ENCODE measurements at places on chromosomes 7 and 10. TPM values are rescaled to one million over a fixed set of nuclear protein-coding genes. Genes with fewer than 3 reads are reported as not detected.

Gene GALNT11
- 24.8 TPM for total RNA-seq

Gene PLCE1
- total RNA-seq: 0.74 TPM

Gene ABCC2
- total RNA-seq: 0.77 TPM

Gene SAMD9L
- total RNA-seq: 6.2 TPM

Gene FGFR2
- total RNA-seq: not detected

DNA sequence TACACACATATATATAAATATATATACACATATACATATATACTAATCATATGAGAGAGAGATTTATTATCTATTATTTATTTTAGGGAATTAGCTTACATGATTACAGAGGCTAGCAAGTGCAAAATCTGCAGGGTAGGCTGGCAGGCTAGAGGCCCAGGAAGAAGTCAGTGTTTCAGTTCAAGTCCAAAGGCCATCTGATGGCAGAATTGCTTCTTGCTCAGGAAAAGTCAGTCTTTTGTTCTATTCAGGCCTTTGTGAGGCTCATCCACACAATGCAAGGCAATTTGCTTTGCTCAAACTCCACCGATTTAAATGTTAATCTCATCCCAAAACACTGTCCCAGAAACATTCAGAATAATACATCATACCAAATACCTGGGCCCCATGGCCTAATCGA is 2.6 kb upstream of the C10orf120 start:
- H3K27ac ChIP-seq: no peak overlapping the region
- no peaks in the 10 kb centered on the region for H3K4me1 ChIP-seq
- H3K27me3 ChIP-seq: no peaks in the 10 kb centered on the region
- DNase-seq: no peak
- H3K4me3 ChIP-seq: no peak overlapping the region
- no peaks in the 10 kb centered on the region for H3K36me3 ChIP-seq

GRCh38 chr10:132103116-132103910 is 37.6 kb downstream of the JAKMIP3 start:
- no peaks in the 10 kb centered on the region for H3K36me3 ChIP-seq
- no peak for DNase-seq
- H3K4me1 ChIP-seq: no peaks in the 10 kb centered on the region
- H3K27me3 ChIP-seq: peaks cover 29% of the 10 kb centered on the region

GRCh38 chr7:39733881-39734632 is 110.7 kb downstream of the RALA start:
- H3K27me3 ChIP-seq: peaks cover 3% of the 10 kb centered on the region
- peak overlapping the region; percentile 92 for H3K27ac ChIP-seq
- H3K4me3 ChIP-seq: peak overlapping the region; percentile 90
- 0 out of 2 replicates have a peak, but pooled peaks cover 6% of the 10 kb centered on the region for H3K36me3 ChIP-seq
- peak; percentile 87 for DNase-seq

- H3K27me3 ChIP-seq: peaks cover 3% of the 10 kb centered on the region
- no peaks in the 10 kb centered on the region for H3K4me1 ChIP-seq
- no peak overlapping the region for H3K27ac ChIP-seq
Measured at GRCh38 chr7:1494447-1494846, 9.7 kb downstream of the INTS1 start.

DNA sequence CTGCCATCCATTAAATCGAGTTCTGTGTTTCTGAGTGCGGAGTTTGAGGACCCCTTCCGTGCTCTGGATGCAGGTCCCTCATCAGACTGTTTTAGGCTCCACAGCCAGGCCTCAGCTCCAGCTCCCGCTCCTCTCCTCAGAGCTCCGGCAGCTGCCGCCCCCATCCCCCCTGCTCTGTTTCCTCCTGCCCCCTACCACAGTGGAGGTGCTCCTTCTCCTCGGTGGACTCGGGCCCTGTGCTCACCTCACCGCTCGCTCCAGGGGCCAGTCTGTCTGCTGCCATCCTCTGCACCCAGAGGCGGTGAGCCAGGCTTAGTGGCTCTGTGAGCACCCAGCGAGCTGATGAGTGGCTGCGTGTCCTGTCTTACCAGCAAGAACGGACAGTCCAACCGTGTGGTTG is 21.4 kb upstream of the PRKAR1B start:
- H3K27me3 ChIP-seq: no peaks in the 10 kb centered on the region
- no peak overlapping the region for H3K27ac ChIP-seq
- no peaks in the 10 kb centered on the region for H3K4me1 ChIP-seq
- peaks cover 41% of the 10 kb centered on the region for H3K36me3 ChIP-seq
- DNase-seq: no peak
- no peak overlapping the region for H3K4me3 ChIP-seq

- H3K4me3 ChIP-seq: no peak overlapping the region
- H3K36me3 ChIP-seq: peaks cover 42% of the 10 kb centered on the region
- H3K4me1 ChIP-seq: no peaks in the 10 kb centered on the region
- no peaks in the 10 kb centered on the region for H3K27me3 ChIP-seq
- no peak for DNase-seq
Measured at GRCh38 chr7:105164751-105165150, 150.7 kb downstream of the KMT2E start.

DNA sequence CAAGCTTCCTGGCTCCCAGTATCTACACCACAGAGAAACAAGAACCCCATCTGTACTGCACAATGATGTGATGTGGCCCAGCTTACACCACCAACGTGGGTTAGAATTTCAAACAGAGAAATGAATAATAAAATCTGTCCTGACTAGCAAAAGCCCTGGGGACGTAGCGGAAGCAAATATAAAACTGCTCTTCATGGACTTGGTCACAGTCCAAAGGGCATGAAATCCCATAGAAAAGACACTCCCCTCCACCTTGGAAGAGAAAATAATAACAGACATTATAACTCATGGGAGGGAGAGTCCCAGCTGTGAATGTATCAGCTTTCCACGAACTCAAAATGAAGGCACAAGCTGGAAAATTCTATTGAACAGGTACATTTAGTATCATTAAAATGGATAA is 205.3 kb upstream of the GALNT17 start:
- no peak for DNase-seq
- no peak overlapping the region for H3K4me3 ChIP-seq
- H3K4me1 ChIP-seq: no peaks in the 10 kb centered on the region
- no peaks in the 10 kb centered on the region for H3K36me3 ChIP-seq

- H3K4me3 ChIP-seq: no peak overlapping the region
- DNase-seq: peak; percentile 94
- peaks cover 20% of the 10 kb centered on the region for H3K36me3 ChIP-seq
- peaks cover 50% of the 10 kb centered on the region for H3K4me1 ChIP-seq
Measured at GRCh38 chr7:36119005-36119706, 33.9 kb upstream of the EEPD1 start.

GRCh38 chr7:24574386-24574785 is 1.1 kb downstream of the PALS2 start:
- H3K27me3 ChIP-seq: peaks cover 16% of the 10 kb centered on the region
- H3K4me3 ChIP-seq: peak overlapping the region; percentile 95
- no peaks in the 10 kb centered on the region for H3K36me3 ChIP-seq
- H3K4me1 ChIP-seq: peaks cover 28% of the 10 kb centered on the region

- no peaks in the 10 kb centered on the region for H3K27me3 ChIP-seq
- DNase-seq: no peak
- H3K36me3 ChIP-seq: no peaks in the 10 kb centered on the region
- H3K4me1 ChIP-seq: peaks cover 37% of the 10 kb centered on the region
Measured at GRCh38 chr7:7100432-7100849, 81.9 kb upstream of the C1GALT1 start.

DNA sequence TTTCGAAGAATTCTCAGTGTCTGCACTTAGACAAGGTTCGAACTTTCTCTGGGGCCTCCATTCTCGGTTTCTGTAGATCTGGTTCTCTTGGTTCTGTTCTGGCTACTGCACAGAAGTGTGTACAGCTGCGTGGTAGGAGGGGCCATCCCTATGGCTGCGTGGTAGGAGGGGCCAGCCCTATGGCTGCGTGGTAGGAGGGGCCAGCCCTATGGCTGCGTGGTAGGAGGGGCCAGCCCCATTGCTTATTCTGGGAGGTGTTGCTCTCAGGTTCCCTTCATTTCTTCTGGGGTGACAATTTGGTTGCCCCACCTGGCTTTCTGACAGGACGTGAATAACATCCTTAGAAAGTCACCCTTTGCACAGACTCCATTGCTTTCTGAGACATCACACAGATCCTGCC is 65.2 kb upstream of the CHST15 start:
- H3K4me3 ChIP-seq: no peak overlapping the region
- H3K27ac ChIP-seq: no peak overlapping the region
- H3K27me3 ChIP-seq: peaks cover 3% of the 10 kb centered on the region
- H3K36me3 ChIP-seq: peaks cover 5% of the 10 kb centered on the region

- H3K4me1 ChIP-seq: peaks cover 18% of the 10 kb centered on the region
- peaks cover 62% of the 10 kb centered on the region for H3K27me3 ChIP-seq
- no peak for DNase-seq
- H3K4me3 ChIP-seq: no peak overlapping the region
Measured at GRCh38 chr7:27239387-27240014, 3.1 kb upstream of the EVX1 start.

GRCh38 chr10:125146791-125147579 is 13.4 kb downstream of the CTBP2 start:
- H3K4me1 ChIP-seq: peaks cover 71% of the 10 kb centered on the region
- H3K27ac ChIP-seq: peak overlapping the region; percentile 99
- H3K27me3 ChIP-seq: no peaks in the 10 kb centered on the region
- peak; percentile 68 for DNase-seq
- H3K4me3 ChIP-seq: peak overlapping the region; percentile 84
- H3K36me3 ChIP-seq: peaks cover 21% of the 10 kb centered on the region

Measured in HFFc6 (cell line).